Lung (tissue), 17 donors: ENCODE measurements at places on chromosomes 3 and 15. TPM values are rescaled to one million over a fixed set of nuclear protein-coding genes. Genes with fewer than 3 reads are reported as not detected.

CCK gene
- total RNA-seq = not detected

XYLB gene
- 5.1 TPM for total RNA-seq

ATP8B4 gene
- 23.1 TPM for total RNA-seq

DNA sequence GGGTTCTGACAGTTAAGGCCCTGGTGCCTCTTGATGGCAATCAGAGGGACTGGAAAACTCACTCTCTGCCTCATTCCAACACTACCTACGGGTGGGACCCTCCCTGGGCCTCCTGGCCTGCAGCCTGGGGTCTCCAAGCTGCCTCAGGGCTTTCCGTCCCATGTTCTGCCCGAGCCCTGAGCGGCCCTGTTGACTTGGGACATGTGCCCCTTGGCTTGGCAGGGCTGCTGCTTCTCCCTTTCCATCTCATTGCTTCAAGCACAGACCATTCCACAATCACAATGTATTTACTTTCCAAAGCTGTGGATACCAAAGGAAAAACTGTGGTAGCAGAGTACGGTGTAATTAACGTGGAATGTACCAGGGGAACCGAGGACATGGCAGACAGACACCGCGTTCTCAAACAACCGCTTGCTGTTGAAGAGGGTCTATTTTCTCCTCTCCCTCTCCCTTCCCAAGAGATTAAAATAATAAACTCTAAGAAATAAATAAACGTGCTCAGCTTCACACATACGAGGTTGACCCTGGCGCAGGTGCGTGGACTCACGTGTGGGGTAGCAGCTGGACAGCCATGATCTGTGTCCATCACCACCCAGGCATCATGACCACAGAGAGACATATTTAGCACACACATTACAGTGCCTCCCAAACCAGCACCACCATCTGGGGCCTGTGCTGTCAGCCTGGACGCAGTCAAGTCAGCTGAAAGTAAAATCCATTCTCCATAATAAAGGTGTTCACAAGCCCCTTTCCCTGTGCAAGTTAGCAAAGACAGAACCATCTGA is 172.0 kb downstream of the XXYLT1 start:
- H3K27ac ChIP-seq = no peak overlapping the region
- no peaks in the 10 kb centered on the region for H3K36me3 ChIP-seq
- H3K27me3 ChIP-seq = no peaks in the 10 kb centered on the region
- H3K4me3 ChIP-seq = no peak overlapping the region
- peaks cover 11% of the 10 kb centered on the region for H3K4me1 ChIP-seq

LXN gene
- 103 TPM for total RNA-seq

DNA sequence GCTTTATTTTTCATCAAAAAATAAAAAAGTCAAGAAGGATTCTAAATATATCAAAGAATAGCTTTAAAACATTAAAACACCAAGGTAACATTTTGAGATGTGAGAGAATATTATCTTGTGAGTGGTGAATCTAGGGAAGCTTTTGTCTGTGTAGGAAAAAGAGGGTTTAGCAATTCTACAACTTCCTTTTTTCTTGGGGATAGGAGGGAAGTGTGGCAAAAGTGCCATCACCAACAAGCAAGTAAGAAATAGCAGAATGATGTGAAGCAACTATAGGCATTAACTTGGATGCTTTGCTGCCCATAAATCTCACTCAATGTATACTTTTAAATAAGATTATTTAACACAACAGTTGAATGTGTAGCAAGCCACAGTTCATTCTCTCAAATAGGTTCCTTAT is 57.8 kb upstream of the SUCLG2 start:
- no peaks in the 10 kb centered on the region for H3K36me3 ChIP-seq
- H3K4me1 ChIP-seq = peaks cover 14% of the 10 kb centered on the region
- no peak overlapping the region for H3K27ac ChIP-seq
- no peak for DNase-seq
- H3K27me3 ChIP-seq = no peaks in the 10 kb centered on the region
- no peak overlapping the region for H3K4me3 ChIP-seq

ZNF660 gene
- 3.7 TPM for total RNA-seq

DNA sequence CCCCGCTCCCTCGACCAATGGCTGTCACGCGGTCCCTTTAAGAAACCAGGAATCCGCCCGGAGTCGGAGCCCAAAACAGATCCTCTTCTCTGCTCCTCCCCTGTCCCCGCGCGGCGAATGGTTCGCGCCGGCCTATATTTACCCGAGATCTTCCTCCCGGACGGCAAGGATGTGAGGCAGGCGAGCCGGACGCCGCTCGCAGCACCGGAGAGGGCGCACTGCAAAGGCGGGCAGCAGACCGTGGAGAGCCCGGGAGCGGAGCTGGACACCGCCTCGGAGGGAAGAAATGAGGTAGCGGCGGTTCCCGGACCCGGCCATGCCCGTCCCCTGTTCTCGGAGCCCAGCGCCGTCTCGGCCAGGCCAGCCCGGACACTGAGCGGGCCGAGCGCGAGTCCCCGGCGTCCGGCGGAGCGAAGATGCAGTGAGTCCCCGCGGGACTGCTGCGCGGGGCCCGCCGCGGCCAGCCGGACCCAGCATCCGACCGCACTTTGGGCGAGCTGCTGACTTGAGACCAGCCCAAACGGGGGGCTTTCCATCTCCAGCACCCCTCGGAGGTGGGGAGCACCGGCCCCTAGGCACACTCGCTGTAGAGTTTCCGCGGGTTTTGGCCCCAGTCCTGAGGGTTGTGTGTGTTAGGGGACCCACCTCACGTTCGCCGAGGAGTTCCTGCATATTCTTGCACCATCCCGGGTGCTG is at the start of gene FAM43A:
FAM43A (plus strand) TSS at position 166 of the 696 bp plus-strand sequence. CDS start 944 bp downstream, outside the sequence.
- H3K4me1 ChIP-seq = peaks cover 15% of the 10 kb centered on the region
- DNase-seq = peak; percentile 97
- H3K27me3 ChIP-seq = peaks cover 6% of the 10 kb centered on the region
- H3K27ac ChIP-seq = peak within 1 kb of the TSS; percentile 92
